ENCODE measurements at places on chromosomes 4 and X.

DNA sequence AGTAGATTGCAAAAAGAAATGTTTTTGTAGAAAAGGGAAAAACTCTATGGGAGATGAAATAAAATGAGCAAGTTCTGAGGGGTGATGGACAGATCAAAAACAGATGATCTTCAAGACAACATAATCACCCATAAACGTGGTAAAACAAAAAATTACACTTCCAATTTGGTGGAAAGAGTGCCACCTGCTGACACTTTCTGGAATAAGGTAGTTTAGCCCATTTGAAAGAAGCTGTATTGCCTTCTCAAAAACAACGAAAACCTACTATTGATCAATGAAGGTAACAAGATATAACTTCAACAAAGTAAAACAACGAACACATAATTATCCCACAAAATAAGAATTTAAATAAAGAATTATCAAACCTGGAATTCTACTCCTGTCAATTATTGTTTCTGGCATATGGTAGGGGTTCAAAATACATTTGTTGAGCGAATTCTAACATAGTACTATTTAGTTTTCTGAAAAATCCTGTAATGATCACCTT is 2.5 kb downstream of the COQ2 start:
- DNase-seq, result peak; percentile 64

DNA sequence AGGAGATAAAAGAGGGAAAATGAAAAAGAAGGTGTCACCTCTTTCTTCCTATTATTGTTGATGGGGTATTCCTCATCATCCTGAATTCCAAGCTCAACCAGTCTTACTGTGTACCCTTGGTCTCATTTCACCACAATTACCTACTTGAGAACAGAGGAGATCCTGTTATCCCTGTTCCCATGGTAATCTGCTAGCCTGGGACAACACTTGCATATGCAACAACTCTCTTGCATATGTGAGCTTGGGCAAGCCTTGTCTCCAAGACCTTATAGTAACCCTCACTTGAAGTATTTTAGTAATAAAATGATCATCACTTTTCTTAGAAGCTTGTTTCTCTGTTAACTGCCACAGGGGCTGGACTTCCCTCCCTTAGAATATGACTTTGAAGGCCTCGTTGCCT is 253.7 kb downstream of the NAP1L3 start:
- DNase-seq, result no peak

- DNase-seq, result no peak
Observed at GRCh38 chr4:38623260-38623659, 40.7 kb upstream of the KLF3 start.

- DNase-seq, result no peak
Observed at GRCh38 chr4:147940171-147940570, 208.3 kb downstream of the ARHGAP10 start.

GRCh38 chr4:126955292-126956183 is 677.2 kb upstream of the INTU start:
- DNase-seq, result peak; percentile 10

GRCh38 chrX:150772150-150772970 is 79.2 kb downstream of the MTMR1 start:
- DNase-seq, result peak; percentile 87

- DNase-seq, result peak; percentile 37
Observed at GRCh38 chr4:40307627-40308497, 27.3 kb upstream of the CHRNA9 start.

- no peak for DNase-seq
Observed at GRCh38 chrX:150464001-150464400, 100.9 kb downstream of the MAMLD1 start.

GRCh38 chr4:105329081-105329480 is 144.8 kb downstream of the PPA2 start:
- DNase-seq, result no peak

- DNase-seq, result peak; percentile 45
Observed at GRCh38 chrX:46791927-46792809, 33.2 kb upstream of the SLC9A7 start.

- DNase-seq, result no peak
Observed at GRCh38 chr4:113901994-113902787, 77.3 kb downstream of the ARSJ start.

GRCh38 chr4:38930204-38930603 is 62.6 kb downstream of the FAM114A1 start:
- no peak for DNase-seq

- no peak for DNase-seq
Observed at GRCh38 chr4:44859477-44859876, 133.1 kb upstream of the GNPDA2 start.

DNA sequence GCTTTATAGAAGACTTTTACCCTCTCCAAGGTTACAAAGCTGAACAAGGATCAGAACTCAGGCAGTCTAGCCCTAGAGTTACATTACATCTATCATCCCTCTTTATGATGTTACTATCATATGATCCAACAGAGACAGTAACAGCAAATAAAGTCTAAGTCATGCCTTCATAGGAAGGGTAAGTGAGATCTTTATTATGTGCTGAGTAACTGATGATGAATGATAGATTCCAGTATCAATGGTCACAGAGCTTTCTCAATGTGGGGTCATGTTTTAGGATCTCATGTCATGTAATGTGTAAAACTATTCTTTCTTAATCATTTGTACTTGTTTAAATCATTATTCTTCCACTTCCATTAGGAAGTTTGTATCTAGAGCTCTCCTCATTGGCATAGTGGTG is 22.8 kb downstream of the ELOVL6 start:
- no peak for DNase-seq

- no peak for DNase-seq
Observed at GRCh38 chr4:8082517-8083055, 76.0 kb downstream of the ABLIM2 start.

DNA sequence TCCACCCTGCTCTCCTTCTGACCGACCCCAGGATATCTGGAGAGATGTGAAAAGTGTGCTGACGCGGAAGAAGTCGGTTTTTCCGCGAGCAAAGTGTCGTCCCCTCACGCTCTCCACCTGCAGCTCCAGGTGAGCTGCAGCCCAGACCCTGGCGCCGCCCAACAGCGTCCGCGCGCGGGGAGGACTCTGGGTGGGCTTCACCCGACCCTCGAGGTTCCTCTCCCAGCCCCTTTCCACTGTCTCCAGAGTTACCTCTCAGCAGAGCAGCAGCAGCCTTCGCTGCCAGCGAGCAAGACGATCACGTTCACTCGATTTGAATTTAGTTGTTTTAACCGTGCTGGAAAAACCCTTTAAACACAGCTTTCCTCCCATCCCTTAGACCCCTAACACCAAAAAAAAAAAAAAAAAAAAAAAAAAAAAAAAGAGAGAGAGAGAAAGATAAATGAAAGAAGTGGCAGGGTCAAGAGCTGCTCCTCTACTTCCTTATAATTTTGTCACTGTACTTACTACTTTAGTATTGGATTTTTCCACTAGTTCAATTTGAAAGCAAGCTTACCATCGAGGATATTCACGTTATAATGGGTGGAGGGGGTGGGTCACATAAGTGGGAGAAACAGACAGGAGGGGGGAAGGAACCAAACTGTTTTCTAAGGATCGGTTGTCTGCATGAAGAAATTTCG is 758 bp upstream of the NR3C2 start:
- no peak for DNase-seq

GRCh38 chrX:49082271-49082871 is 2.7 kb upstream of the WDR45 start:
- DNase-seq, result no peak

- DNase-seq, result no peak
Observed at GRCh38 chr4:104129243-104129642, 365.5 kb downstream of the CXXC4 start.

GRCh38 chr4:7267829-7268228 is 75.5 kb downstream of the SORCS2 start:
- no peak for DNase-seq

DNA sequence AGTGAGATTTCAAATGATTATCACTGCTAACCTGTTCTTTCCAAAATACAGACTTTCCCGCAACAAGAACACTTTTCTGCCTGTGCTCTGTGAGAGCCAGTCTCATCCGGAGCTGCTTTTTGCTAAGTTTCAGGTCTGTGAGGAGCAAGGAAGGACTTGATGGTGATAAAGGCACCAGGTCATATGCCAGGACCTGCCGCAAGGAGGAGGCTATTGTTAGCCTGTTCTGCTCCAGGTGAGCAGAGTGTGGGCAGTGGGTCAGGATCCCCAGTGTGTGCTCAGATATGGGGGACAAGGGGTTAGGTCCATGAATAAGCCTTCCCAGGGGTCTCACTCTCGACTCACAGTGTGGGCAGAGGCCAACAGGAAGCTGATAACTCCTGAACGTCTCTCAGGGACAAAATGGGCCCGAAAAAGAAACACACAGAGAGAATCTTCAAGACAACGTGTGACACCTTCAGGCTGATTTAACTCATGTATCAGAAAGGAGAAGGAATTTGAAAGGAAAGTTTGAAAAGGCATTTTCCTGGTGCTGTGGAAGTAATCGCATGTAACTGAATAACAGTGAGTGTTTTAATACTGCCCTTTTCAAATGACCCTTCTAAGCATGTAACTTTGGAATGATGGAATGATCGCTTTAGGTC is 57.7 kb upstream of the PDLIM3 start:
- peak; percentile 18 for DNase-seq

- DNase-seq, result no peak
Observed at GRCh38 chrX:42837747-42838146, 59.8 kb upstream of the PPP1R2C start.

- DNase-seq, result no peak
Observed at GRCh38 chrX:49760290-49760890, 64.6 kb upstream of the PAGE1 start.

DNA sequence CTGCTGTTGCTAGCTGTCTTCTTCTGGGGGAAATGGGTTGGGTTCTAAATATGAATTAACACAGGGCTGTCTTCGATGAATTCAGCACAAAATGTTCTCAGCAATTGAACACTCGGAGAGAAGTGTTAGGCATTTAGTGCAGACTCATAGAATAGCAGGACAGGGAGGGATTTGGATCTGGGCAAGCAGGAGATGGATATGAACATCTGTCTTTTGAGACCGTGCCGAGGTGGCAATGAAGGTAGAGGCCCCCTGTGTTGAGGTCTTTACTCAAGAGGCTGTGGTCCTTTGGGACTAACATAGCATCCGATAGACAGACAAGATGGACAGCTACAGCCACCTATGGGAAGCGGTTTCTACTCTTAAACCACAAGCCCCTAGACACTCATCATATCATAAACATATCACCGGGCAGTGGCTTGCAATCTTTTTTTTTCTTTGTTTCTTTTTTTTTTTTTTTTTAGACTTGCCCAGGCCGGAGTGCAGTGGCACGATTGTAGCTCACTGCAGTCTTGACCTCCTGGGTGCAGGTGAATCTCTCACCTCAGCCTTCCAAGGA is 6.7 kb downstream of the CD99 start:
- DNase-seq, result no peak

- DNase-seq, result no peak
Observed at GRCh38 chr4:5720157-5720850, 9.3 kb downstream of the EVC start.

DNA sequence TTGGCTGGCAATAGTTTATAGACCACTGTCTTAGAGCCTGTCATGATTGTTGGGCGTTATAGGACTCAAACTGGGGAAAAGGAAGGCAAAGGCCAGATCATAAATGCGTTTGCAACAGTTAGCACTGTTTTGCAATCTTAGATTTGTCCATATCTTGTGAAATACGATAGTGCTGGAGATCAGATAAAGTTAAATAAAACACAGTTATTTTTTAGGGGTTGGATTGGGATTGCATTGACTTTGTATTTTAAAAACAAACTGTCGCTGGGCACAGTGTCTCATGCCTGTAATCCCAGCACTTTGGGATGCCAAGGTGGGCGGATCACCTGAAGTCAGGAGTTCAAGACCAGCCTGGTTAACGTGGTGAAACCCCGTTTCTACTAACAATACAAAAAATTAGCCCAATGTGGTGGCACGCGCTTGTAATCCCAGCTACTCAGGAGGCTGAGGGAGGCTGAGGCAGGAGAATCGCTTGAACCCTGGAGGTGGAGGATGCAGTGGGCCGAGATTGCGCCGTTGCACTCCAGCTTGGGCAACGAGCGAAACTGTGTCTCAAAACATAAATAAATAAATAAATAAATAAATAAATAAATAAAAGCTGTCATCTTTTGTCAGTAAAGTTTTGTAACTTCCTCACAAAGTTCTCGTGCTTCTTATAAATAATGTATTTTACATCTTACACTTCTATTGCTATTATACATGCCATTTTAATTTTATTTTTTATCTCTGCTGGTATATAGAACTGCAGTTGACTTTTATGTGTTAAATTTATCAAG is 117.2 kb downstream of the KDM6A start:
- DNase-seq, result no peak

DNA sequence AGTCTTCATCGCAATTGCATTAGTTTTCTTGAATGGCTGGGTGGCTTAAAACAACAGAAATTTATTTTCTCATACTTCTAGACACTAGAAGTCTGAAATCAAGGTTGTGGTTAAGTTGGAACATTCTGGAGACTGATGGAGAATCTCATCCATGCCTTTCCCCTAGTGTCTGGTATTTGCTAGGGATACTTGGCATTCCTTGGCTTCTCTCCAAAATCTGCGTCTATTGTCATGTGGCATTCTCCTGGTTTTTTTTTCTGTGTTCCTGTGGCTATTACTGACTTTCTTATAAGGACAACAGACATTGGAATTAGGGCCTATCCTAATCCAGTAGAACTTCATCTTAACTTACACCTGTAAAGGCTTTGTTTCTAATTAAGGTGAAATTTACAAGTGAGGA is 272.8 kb upstream of the EPHA5 start:
- peak; percentile 89 for DNase-seq

DNA sequence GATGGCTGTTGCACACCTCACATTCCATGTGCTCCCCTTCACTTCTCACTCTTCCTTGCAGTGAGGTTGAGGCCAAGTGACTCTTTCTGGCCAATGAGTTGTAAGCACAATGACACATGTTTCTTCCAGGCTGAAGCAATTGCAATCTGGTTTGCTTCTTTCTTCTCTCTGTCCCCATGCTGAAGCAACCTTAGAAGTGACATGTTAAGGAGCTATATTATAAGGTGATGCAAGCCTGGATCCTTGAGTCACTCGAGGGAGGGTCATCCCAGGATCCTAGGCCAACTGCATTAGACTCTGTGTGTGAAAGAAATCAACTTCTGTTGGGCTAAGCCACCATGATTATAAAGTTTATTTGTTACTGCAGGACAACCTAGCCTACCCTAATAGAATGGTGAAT is 45.5 kb upstream of the HS3ST1 start:
- DNase-seq, result no peak

Measured in GM23338 (cell line).